Right atrium auricular region (tissue), 2 donors: ENCODE measurements at places on chromosomes 1 and 21. TPM values are rescaled to one million over a fixed set of nuclear protein-coding genes. Genes with fewer than 3 reads are reported as not detected.

- no peaks in the 10 kb centered on the region for H3K27me3 ChIP-seq
- no peaks in the 10 kb centered on the region for H3K4me1 ChIP-seq
- no peak overlapping the region for H3K27ac ChIP-seq
- H3K36me3 ChIP-seq, result no peaks in the 10 kb centered on the region
Measured at GRCh38 chr1:33043267-33044092, 6.8 kb upstream of the AK2 start.

- H3K27ac ChIP-seq, result no peak overlapping the region
- peaks cover 14% of the 10 kb centered on the region for H3K36me3 ChIP-seq
- no peak overlapping the region for H3K4me3 ChIP-seq
- no peaks in the 10 kb centered on the region for H3K27me3 ChIP-seq
Measured at GRCh38 chr1:115057661-115058254, 28.1 kb downstream of the TSHB start.

DNA sequence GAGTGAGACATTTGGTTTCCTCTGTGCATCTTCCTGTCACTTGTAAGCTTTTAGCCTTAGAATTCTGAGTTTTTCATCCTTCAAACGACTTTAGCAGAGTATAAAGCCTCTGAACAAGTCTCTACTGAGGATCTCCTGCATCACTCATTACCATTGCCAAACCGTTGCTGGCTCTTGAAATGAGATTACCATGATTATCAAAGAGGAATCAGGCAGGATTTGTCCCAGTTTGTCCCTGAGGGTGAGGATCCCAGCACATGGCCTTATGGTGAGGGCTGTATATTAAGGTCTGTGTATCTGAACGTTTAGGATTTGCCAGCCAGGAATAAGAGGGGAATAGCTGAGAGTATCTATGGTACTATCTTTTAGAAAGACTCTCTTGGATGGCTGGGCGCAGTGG, 169.5 kb upstream of the L1TD1 start:
- no peaks in the 10 kb centered on the region for H3K36me3 ChIP-seq
- no peak for DNase-seq
- peak overlapping the region; percentile 18 for H3K27ac ChIP-seq
- no peaks in the 10 kb centered on the region for H3K27me3 ChIP-seq
- no peak overlapping the region for H3K4me3 ChIP-seq

DNA sequence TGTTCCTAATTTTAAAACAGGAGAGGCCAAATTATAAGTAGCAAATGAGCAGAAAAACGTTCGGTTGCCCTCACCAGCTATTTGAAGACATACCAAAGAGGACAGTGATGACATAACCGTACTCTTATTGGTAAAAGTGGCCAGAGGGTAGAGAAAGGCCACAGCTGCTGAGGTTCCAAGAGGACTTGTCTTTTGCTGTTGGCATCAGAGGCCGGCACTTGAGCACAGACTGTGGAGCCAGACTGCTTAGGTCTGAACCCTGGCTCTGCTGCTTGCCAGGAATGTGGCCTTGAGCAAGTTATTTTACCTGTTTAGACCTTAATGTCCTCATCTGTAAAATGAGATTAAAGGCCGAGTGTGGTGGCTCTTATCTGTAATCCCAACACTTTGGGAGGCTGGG, 14.9 kb downstream of the ETV3L start:
- no peaks in the 10 kb centered on the region for H3K4me1 ChIP-seq
- H3K36me3 ChIP-seq, result no peaks in the 10 kb centered on the region
- H3K4me3 ChIP-seq, result no peak overlapping the region
- no peaks in the 10 kb centered on the region for H3K27me3 ChIP-seq

- H3K4me1 ChIP-seq, result no peaks in the 10 kb centered on the region
- H3K36me3 ChIP-seq, result no peaks in the 10 kb centered on the region
- H3K27me3 ChIP-seq, result no peaks in the 10 kb centered on the region
- no peak for DNase-seq
Measured at GRCh38 chr21:31898933-31899630, 26.3 kb downstream of the HUNK start.

- H3K4me1 ChIP-seq, result no peaks in the 10 kb centered on the region
- no peak for DNase-seq
- H3K27me3 ChIP-seq, result no peaks in the 10 kb centered on the region
- H3K4me3 ChIP-seq, result no peak overlapping the region
- H3K36me3 ChIP-seq, result no peaks in the 10 kb centered on the region
Measured at GRCh38 chr1:4330805-4331766, 323.3 kb upstream of the AJAP1 start.

DNA sequence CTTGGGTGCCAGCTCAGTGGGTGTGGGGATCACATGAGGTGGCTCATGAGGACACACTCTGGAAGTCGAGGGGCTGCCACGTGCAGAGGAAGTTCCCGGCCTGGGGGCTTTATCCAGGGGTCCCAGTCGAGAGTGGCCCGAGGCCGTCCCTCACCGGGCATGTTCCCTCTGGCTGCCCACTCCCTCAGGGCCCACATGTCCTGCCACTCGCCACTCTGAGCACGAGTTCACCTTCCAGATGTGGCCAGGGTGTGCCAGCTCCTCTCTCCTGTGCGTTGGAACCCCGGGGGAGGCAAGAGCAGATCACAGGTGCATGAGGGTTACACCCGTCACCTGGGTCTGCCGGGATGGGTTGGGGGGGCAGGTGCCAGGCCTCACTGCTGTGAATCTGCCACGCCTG, 14.6 kb downstream of the TMEM201 start:
- no peak overlapping the region for H3K4me3 ChIP-seq
- H3K27me3 ChIP-seq, result no peaks in the 10 kb centered on the region
- H3K36me3 ChIP-seq, result peaks cover 28% of the 10 kb centered on the region
- no peak for DNase-seq

GRCh38 chr1:224683936-224684335, 67.8 kb downstream of the CNIH3 start:
- DNase-seq, result no peak
- no peaks in the 10 kb centered on the region for H3K27me3 ChIP-seq
- H3K27ac ChIP-seq, result no peak overlapping the region

DNA sequence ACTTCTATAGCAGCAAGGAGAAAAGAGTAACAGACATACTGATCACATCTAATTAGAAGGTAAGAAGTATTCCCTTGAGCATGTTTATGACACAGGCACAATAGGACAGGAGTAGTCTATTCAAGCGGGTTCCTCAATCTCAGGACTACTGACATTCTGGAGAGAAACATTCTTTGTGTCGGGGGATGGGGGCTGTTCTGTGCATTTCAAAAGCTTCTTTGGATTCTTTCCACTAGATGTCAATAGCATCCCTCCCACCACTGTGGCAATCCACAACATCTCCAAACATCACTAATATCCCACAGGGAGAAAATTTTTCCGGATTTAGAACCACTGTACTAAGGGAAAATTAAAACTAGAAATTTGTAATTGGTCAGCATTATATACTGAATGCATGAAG, 56.9 kb downstream of the ADAMTS5 start:
- no peak overlapping the region for H3K4me3 ChIP-seq
- no peaks in the 10 kb centered on the region for H3K36me3 ChIP-seq
- no peaks in the 10 kb centered on the region for H3K4me1 ChIP-seq
- H3K27ac ChIP-seq, result no peak overlapping the region

GRCh38 chr1:152309955-152310354, 15.1 kb downstream of the FLG start:
- H3K4me1 ChIP-seq, result no peaks in the 10 kb centered on the region
- no peak overlapping the region for H3K4me3 ChIP-seq
- no peaks in the 10 kb centered on the region for H3K36me3 ChIP-seq
- no peaks in the 10 kb centered on the region for H3K27me3 ChIP-seq

DNA sequence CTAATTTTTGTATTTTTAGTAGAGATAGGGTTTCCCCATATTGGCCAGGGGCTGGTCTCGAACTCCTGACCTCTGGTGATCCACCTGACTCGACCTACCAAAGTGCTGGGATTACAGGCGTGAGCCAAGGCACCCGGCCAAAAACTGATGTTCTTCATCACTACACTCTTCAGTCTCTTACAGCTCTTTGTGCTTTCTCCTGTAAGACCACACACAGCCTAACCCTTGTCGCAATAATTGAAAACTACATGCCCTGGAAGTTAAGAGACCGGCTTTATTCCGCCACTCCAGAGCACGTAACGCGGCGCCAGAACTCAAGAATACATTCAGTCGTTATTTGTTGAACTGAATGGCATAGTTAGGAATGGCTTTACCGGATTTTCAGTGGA, 552 bp downstream of the GPATCH4 start:
- H3K4me1 ChIP-seq, result no peaks in the 10 kb centered on the region
- H3K4me3 ChIP-seq, result peak overlapping the region; percentile 59
- peak overlapping the region; percentile 75 for H3K27ac ChIP-seq
- peaks cover 3% of the 10 kb centered on the region for H3K36me3 ChIP-seq
- DNase-seq, result no peak

DNA sequence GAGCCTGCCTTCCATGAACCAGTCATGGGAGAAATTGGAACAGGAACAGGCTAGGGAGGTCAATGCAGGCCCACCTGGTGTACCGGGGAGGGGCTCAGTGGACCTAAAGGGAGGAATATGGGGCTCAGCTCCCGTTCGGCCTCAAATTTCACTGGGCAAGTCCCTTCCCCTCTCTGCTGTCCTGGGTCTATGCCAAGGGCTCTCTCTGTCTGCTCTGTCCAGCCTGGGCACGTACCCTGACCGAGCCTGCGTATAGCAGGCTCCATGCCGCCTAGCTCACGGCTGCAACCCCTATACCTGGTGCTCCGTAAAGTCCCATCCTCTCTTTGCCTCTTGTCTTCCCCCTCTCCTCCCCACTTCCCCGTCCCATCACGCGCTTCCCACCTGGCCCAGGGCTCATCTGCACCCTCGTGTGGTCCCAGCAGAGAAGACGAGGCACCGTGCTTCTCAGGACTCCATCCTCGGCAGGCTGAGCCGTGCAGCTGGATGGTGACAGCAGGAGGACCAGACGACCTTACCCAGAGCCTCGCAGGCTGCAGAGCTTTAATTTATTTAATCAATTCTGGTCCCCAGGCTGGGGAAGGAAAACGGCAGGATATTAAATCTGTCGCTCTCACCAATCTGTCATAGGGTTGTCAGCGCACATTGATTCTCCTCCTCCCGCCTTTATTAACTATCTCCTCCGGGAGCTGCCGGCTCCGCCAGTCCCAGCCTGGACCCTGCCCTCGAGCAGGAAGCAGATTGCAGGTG, 25.0 kb upstream of the DISP3 start:
- H3K4me3 ChIP-seq, result no peak overlapping the region
- H3K4me1 ChIP-seq, result no peaks in the 10 kb centered on the region
- no peaks in the 10 kb centered on the region for H3K36me3 ChIP-seq

DNA sequence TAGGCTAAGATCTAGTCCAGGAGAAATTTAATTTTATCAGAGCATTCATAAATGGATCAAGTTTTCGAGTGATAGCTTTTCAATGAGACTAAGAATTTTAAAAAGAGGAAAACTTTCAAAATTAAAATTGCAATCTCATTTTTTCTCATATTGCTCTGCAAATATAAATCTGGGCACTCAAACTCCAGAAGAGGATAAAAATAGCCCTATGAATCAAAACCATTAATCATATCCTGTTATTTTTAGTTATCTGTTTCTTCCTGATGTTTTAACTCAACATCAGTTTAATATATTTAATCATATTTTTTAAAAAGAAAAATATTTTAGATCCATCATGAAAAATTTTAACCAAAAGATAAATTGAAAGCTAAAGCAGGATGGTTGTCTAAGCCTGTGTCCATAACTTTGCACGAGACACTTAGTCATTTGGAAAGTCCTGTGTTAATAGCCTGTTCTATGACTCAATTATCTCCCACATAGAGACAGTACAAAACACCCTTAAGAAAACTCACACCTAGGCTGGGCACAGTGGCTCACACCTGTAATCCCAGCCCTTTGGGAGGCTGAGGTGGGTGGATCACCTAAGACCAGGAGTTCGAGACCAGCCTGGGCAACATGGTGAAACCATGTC, 17.1 kb upstream of the PRRC2C start:
- H3K27ac ChIP-seq, result no peak overlapping the region
- H3K27me3 ChIP-seq, result no peaks in the 10 kb centered on the region
- no peak overlapping the region for H3K4me3 ChIP-seq
- H3K36me3 ChIP-seq, result no peaks in the 10 kb centered on the region

DNA sequence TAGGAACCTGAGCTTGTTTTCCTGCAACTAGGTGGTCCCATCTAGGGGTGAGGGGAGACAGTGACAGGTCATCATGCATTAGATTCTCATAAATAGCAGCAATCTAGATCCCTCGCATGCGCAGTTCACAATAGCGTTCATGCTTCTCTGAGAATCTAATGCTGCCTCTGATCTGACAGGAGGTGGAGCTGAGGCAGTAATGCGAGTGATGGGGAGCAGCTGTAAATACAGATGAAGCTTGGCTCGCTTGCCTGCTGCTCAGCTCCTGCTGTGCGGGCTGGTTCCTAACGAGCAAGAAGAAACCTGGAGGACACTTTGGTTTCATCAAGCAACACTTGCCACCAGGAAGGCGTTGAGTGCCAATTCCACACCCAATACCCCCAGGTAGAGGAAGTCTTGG, 95.1 kb upstream of the OLIG2 start:
- H3K36me3 ChIP-seq, result no peaks in the 10 kb centered on the region
- no peaks in the 10 kb centered on the region for H3K4me1 ChIP-seq
- DNase-seq, result no peak

GRCh38 chr1:181541458-181541857, 58.1 kb downstream of the CACNA1E start:
- DNase-seq, result no peak
- H3K36me3 ChIP-seq, result no peaks in the 10 kb centered on the region
- H3K4me3 ChIP-seq, result no peak overlapping the region
- H3K27ac ChIP-seq, result no peak overlapping the region
- H3K27me3 ChIP-seq, result no peaks in the 10 kb centered on the region

Gene RPTN
- not detected for total RNA-seq

Gene NUP133
- 21.0 TPM for total RNA-seq

Gene CLDN17
- not detected for total RNA-seq

Gene C1QTNF12
- not detected for total RNA-seq

Gene HSPA6
- 1.3 TPM for total RNA-seq

Gene KCNQ4
- 1.0 TPM for total RNA-seq

Gene TBX15
- 2.1 TPM for total RNA-seq

Gene CD84
- 3.1 TPM for total RNA-seq

Gene UBE2U
- not detected for total RNA-seq

Gene GON4L
- total RNA-seq, result 14.9 TPM
